ENCODE measurements at places on chromosomes 5 and 9.

GRCh38 chr5:137516251-137516797 is 17.2 kb upstream of the SPOCK1 start:
- DNase-seq, result no peak

DNA sequence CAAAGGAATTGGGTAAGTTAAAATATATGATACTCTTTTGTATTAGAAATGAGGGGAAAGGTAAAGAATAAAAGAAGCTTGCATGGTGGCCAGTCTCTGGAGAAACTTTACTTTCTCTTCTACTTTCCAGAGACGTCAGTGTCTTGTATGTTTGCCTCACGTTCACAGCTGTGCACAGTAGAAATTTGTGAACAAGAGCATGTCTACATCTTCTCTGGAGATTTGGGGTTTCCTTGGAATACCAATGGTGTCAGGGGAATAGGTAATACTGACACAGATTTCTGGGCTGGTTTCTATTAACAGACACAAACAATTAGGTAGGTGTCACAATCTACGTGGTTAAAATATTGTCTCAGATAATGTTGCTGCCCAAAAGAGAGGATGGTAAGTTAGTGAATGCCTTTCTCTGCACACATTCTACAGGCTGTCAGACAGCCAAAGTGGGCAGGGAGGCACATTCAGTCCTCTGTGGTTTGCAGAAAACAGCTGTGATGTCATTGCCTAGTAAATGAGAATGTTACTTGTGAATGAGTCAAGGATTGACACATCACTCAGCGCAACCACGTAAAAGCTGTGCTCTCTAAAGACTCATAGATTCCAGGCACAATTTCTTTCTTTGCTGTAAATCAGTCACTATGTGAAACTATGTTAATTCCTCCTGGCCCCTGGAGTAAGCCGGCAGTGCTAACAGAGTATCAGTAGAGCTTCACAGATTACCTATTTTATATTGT is 397.1 kb downstream of the MAN2A1 start:
- no peak for DNase-seq

DNA sequence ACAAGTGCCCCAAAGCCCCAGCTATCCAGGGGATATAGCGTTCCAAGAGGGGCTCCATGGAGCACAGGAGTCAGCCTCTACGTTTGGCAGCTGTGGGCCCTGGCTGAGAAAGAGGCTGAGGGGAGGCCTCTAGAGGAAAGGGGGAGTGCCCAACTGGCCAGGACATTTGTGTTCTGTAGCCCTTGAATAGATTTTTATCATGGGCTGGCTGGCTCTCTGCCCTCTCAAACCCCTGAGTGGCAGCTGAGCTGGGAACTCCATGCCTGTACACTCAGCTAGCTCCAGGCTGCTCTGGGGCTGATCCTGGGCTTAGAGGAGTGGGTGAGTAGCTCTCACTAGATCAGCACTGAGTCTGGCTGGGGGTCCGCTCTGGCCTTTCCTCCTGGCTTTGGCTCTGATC is 285.0 kb downstream of the ZSWIM6 start:
- DNase-seq, result no peak

DNA sequence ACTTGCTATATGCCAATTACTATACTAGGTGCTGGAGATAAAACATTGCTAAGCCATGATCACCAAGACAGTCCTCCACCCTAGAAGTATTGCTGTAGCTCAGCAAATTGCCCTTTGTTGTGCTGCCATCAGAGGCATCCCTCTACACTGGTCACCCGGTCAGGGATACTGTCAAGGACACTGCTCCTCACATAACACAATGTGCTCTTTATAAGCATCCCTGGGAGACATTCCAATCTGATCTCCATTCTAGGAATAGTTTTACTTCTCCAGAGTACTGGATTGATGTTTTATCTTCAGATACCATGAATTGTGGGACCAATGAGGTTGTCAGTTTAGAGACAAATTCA is 10.4 kb upstream of the DNAJA1 start:
- DNase-seq, result no peak

GRCh38 chr9:27108981-27109541 is at the start of gene TEK:
Gene TEK (plus strand): TSS chr9:27109225. CDS start chr9:27109591, 366 bp downstream.
- DNase-seq, result no peak

DNA sequence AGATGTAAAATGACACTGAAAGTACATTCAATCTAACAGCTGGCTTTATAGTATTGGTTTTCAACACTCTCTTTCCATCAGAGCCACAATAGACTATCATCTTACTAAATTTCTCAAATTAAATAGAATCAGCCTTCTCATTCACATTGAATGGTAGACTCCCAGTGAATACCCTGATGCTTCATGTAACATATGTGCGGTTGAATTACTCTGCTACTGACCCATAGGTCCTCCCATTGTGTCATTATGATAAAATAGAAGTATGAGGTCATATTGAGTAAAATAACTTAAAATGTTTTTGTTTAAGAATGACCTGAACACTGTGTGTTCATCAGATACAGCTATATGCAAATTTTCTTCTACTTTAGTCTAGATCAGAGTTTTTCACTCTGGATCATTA is 75.9 kb upstream of the ADAMTSL1 start:
- peak; percentile 31 for DNase-seq

GRCh38 chr5:28975508-28975907 is 1937.1 kb upstream of the CDH9 start:
- no peak for DNase-seq

GRCh38 chr9:10041726-10042229 is 571.0 kb downstream of the PTPRD start:
- DNase-seq, result no peak

- DNase-seq, result no peak
Observed at GRCh38 chr5:157502143-157502647, 42.2 kb downstream of the NIPAL4 start.

- DNase-seq, result no peak
Observed at GRCh38 chr5:16685069-16685468, 68.3 kb upstream of the RETREG1 start.

DNA sequence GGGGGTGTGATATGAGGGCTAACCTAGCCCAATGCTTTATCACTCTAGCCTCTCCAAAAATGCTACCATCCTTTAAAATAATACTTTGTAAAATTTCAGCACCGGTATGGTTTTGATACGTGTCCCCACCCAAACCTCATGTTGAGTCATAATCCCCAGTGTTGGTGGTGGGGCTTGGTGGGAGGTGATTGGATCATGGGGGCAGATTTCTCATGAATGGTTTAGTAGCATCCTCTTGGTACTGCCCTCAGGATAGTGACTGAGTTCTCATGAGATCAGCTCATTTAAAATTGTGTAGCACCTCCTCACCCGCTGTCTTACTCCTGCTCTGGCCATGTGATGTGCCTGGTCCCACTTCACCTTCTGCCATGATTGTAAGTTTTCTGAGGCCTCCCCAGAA is 35.0 kb upstream of the ANKH start:
- no peak for DNase-seq

DNA sequence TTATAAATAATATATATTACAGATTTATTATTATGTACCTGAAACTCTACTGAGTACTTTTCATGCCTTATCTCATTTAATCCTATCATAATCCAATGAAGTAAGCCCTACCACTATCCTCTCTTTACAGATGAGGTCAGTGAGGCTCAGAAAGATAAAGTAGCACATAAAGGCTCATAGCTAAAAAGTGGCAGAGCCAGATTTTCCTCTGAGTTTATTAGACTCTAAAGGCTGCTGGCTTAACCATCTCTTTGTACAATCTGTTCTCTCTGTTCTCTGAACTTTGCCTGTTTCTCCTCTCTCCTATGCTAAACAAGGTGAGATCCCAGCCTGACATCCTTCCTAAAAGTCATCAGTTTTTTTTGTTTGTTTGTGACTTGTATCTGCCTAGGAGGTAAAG is 311.2 kb downstream of the KCTD16 start:
- no peak for DNase-seq

GRCh38 chr9:136138566-136138965 is 19.9 kb upstream of the TMEM250 start:
- peak; percentile 61 for DNase-seq

- peak; percentile 60 for DNase-seq
Observed at GRCh38 chr5:157143127-157143971, 684 bp upstream of the MED7 start.

DNA sequence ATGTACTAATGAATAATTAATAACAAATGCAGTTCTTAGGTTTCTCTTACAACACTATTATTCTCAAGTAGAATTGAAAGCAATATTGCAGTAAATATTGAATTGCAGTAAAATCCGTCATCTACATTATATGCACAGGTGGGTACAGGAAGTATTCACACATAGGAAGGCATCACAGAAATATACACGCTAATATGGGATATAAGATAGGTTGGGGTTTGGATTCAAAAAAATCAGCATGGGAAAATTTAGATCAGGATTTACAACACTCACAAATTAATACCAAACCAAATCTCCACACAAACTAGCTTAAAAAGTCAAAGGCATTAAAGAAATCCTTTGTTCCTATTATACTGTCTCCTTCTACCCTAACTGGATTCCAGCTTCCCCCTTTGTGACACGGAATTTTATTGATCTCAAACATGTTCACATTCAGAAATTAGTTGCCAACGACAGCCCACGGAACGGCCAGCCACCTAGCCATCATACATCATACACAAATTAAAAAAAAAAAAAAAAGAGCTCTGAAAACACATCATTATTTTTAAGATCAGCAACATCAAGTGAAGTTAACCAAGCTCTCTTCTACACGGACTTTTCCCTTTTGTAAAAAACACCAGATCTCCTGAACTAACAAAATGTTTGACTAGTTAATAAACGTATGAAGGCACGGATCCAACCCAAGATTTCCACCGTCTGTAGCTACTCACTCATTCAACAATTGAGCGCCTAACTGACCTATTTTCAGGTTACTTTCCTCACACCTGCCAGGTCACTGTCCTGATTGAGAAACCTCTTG is 2.2 kb downstream of the NR6A1 start:
- DNase-seq, result no peak

DNA sequence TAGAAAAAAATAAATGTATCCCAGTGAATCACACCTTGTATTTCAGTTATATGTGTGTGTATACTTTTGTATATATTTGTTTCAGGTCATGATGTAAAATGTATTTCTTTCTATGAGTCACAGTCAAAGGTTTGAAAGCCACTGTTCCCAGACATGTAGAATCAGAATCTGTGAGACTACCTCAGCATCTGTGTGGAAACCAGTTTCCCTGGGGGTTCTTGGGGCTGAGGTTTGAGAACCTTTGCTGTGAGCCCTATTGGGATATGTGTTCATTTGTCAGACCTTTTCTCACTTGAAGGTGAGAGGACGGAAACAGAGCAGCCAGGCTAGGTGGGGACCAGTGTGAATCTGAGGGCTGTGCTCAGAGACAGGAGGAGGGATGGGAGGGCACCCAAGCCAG is 78.7 kb upstream of the SAP30L start:
- DNase-seq, result no peak

DNA sequence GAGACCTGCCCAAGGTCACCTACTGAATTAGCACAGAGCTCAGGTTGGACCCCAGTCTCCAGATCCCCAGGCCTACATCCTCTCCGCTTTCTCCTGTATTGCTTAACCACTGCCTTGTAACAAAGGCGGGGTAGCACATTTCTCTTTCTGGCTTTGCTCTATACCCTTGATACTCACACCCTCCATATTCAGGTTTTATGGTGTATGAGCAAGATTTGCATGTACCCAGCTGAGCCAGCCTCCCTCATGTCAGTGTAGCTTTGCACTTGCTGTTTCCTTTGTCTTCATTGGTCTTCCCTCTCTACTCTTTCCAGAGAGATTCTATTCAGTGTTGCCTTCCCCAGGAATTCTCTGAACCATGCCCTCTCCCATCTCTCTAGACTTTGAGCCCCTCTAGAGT is 19.6 kb upstream of the ZCCHC7 start:
- DNase-seq, result no peak

- DNase-seq, result no peak
Observed at GRCh38 chr9:113948891-113949570, 72.9 kb downstream of the ZNF618 start.

DNA sequence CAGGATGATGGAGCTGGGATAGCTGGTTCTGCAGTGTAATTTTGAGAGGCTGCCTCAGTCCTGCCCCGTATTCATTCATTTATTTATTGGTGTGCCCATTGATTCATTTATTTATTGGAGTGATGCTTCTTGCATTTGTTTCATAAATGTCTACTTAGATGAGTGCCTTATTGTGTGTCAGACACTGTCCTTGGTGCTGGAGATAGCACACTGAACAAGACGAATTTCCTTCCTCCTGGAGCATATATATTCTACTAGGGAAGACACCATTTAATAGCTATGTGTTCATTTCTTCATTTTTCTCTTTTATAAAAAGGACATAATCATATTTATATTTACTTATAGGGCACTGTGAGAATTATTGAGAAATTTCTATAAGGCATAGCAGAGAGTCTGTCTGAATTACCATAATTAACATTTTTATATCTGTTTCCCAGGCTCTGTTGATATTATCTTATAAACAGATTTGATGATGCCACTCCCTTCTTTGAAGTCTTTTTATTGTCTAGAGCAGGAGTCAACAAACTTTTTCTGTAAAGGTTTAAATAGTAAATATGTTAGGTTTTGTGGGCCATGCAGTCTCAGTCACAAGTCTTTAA is 433.9 kb upstream of the ZNF608 start:
- no peak for DNase-seq

DNA sequence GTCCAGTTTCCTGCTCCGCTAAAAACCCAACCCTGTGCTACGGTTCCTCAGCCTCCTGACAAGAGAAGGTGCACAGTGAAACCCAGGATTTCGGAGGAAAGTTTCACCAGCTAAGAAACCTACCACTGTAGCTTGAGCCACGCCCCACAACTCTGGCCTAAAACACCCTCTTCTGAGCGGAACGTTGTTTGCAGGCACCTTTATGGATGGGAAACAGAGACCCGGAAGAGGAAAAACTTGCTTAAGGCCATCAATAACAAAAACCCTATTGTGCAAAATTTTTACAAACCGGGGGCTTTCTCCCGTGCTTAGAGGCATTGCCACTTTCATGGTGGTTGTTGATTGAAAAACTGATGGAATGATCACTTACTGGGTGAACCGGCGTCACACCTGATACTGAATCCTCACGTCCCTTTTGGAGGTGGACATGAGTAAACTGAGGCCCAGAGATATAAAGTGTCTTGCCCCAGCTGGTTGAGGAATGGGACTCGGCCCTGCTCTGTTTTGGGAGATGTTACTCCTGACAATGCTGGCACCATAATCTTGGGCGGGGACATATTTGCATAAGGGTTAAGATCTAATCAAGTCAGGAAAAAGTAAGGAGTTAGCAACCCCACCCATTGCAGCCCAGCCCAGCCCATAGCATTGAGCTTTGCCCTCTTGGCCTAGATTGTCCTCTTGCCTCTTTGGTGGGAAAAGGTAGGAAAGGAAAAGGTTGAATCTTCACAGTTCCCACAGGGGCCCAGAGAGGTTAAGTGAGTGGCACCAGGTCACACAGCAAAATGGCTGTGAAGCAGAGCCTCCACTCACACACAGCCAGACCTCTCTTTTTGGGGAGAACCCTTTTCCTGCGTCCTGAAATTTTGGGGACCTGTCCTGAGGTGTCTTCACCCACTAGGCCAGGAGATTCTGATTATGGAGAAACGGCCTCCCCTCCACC is 23.2 kb upstream of the PTGS1 start:
- no peak for DNase-seq

Measured in NCI-H1092 (cell line).